Hindlimb muscle (tissue), 1 donor: ENCODE measurements at places on chromosomes 5 and 9. TPM values are rescaled to one million over a fixed set of nuclear protein-coding genes. Genes with fewer than 3 reads are reported as not detected.

The FCN2 gene
- not detected for polyA plus RNA-seq

The IFNA13 gene
- not detected for polyA plus RNA-seq

The GMCL2 gene
- not detected for polyA plus RNA-seq

The CDH9 gene
- polyA plus RNA-seq = not detected

The SLC6A3 gene
- not detected for polyA plus RNA-seq

The KIF20A gene
- 17.5 TPM for polyA plus RNA-seq

The ADAMTSL1 gene
- polyA plus RNA-seq = 20.7 TPM

The ZNF366 gene
- 4.0 TPM for polyA plus RNA-seq
